ENCODE measurements at places on chromosomes 6 and 20. TPM values are rescaled to one million over a fixed set of nuclear protein-coding genes. Genes with fewer than 3 reads are reported as not detected.

DNA sequence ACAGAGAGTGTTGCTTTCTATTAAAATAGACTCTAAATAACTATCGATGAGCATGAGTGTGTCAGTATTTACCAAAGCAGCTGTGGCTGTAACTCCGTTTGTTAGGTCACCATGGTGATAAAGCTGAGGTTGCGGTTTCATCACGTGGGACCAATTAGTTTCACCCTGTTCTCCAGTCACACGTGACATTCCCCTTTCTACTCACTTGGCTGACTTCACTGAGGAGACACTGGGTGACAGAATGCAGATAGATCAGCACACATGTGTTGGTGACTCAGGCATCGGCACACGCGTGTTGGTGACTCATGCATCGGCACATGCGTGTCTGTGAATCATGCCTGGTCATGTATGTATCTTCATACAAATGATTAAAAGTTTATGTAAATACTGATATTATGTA is 285.4 kb downstream of the THBS2 start:
- H3K4me1 ChIP-seq: no peaks in the 10 kb centered on the region
- H3K27me3 ChIP-seq: no peaks in the 10 kb centered on the region
- no peak overlapping the region for H3K4me3 ChIP-seq
- DNase-seq: no peak
- no peak overlapping the region for H3K27ac ChIP-seq

DNA sequence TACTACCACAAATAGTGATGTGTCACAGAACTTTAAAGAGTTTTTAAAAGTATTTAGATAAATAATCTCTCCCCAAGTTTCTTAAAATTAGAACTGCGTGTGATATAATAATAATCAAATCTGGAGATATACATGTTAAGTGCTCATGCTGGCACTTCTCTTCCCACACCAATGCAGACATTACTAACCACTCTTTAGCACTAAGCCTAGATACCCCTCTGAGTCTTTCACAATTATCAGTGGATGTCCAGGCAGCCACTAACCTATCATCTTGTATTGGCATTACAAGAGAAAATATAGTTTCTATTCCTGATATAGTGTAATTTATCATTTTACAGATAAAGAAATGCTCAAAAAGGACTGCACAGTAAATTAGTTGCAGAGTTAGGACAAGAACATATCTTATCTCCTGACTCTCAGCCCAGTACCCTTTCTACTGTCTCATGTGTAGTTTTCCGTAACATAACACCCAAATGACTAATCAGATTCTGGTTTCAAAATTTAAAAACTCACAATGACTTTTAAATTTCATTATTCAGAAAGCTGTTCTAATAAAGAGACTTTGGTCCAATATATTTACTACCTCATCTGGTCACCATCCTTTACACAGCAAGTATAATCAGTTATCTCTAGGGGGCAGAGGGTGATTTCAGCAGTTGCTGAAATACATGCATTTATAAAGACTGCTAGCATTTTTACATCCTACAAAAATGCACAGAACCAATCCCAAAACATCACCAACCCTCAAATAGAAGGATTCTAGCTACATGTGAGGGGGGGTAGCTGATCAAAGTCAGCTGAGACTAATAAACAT is 215.5 kb upstream of the MCHR2 start:
- H3K4me1 ChIP-seq: no peaks in the 10 kb centered on the region
- no peaks in the 10 kb centered on the region for H3K36me3 ChIP-seq
- H3K4me3 ChIP-seq: no peak overlapping the region

DNA sequence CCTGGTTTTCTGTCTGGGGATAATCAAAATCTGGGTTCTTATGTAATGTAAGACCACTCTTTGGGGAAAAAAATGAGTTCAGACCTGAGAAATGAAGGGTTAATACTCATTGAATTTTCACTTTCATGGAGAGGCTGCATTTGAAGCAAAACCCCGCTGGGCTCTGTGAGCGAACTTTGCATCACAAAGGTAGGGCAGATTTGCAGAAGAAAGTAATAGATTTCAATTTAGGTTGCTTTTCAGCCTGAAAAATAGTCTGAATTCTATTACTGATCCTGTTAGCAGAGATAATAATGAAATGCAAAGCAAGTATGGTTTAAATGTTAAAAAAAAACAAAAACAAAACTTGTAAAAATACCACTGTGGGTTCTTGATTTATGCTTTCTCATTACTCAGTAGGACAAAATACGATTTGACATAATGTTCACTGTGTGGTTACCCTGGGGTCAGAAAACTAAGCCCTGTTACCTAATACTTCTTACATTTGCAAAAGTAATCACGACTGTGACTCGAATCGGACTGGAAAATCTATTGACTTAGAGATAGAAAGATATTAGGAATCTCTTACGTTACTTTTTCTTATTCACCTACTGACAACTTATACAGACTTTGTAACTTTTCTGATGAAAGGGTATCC is 72.2 kb downstream of the UST start:
- H3K36me3 ChIP-seq: no peaks in the 10 kb centered on the region
- no peaks in the 10 kb centered on the region for H3K27me3 ChIP-seq
- DNase-seq: no peak
- no peaks in the 10 kb centered on the region for H3K4me1 ChIP-seq

DNA sequence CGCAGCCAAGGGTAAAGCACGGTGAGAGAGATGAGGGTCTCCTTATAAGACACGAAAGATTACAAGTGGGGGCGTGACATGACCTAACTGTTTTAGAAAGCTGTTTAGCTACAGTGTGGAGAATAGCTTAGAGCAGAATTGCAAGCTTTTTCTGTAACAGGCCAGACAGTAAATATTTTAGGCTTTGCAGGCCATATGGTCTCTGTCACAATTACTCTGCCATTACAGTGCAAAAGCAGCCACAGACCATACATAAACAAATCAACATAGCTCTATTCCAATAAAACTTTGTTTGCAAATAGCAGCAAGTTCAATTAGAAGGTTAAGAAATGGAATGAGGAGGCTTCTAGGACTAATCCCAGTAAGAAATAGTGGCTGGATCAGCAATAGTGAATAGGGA is 16.8 kb downstream of the PGM3 start:
- DNase-seq: no peak
- H3K4me1 ChIP-seq: peaks cover 5% of the 10 kb centered on the region
- peaks cover 97% of the 10 kb centered on the region for H3K36me3 ChIP-seq
- H3K27ac ChIP-seq: no peak overlapping the region
- no peaks in the 10 kb centered on the region for H3K27me3 ChIP-seq
- no peak overlapping the region for H3K4me3 ChIP-seq

GRCh38 chr6:71367756-71368155 is 79.1 kb downstream of the OGFRL1 start:
- DNase-seq: no peak
- H3K4me3 ChIP-seq: no peak overlapping the region
- peaks cover 44% of the 10 kb centered on the region for H3K4me1 ChIP-seq
- H3K36me3 ChIP-seq: peaks cover 21% of the 10 kb centered on the region
- H3K27ac ChIP-seq: peak overlapping the region; percentile 34

GRCh38 chr6:52400313-52401041 is 19.7 kb upstream of the EFHC1 start:
- no peak for DNase-seq
- no peak overlapping the region for H3K27ac ChIP-seq
- no peaks in the 10 kb centered on the region for H3K27me3 ChIP-seq
- H3K4me1 ChIP-seq: peaks cover 3% of the 10 kb centered on the region
- H3K36me3 ChIP-seq: peaks cover 10% of the 10 kb centered on the region
- no peak overlapping the region for H3K4me3 ChIP-seq

DNA sequence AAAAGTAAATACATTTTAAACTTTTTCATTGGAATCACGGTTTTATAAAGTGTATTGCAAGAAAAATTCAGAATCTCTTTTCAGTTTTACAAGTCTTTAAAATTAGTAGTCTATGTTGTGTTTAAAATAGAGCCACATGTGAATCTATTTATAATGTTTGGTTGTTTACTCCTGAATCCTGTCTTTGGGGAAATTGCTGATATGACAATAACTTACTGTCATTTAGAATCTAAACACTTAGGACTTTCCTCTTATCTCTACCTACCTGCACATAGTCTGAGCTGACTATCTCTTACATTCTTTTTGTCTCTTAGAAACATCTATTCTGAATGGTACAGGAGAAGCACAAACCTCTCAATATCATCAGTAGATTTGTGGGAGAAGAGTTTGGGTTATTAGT is 4.1 kb upstream of the SRSF12 start:
- H3K4me3 ChIP-seq: no peak overlapping the region
- no peak for DNase-seq
- no peak overlapping the region for H3K27ac ChIP-seq
- H3K36me3 ChIP-seq: no peaks in the 10 kb centered on the region
- no peaks in the 10 kb centered on the region for H3K27me3 ChIP-seq

GRCh38 chr6:2225422-2226392 is 19.7 kb downstream of the GMDS start:
- peaks cover 6% of the 10 kb centered on the region for H3K4me1 ChIP-seq
- DNase-seq: no peak
- H3K27ac ChIP-seq: no peak overlapping the region
- H3K27me3 ChIP-seq: no peaks in the 10 kb centered on the region
- no peaks in the 10 kb centered on the region for H3K36me3 ChIP-seq

DNA sequence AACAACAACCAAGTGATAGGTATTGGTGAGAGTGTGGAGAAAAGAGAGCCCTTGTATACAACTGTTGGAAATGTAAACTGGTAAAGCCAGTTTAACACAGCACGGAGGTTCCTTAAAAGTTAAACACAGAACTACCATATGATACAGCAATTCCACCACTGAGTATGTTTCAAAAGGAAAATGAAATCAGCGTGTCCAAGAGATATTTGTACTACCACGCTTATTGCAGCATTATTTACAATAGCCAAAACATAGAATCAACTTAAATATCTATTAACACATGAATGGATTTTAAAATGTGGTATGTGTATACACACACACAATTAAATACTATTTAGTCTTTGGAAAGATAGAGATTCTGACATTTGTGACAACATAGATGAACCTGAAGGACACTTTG is 1.1 kb downstream of the PTCHD4 start:
- no peak for DNase-seq
- no peaks in the 10 kb centered on the region for H3K27me3 ChIP-seq
- H3K4me3 ChIP-seq: peak overlapping the region; percentile 63
- H3K36me3 ChIP-seq: no peaks in the 10 kb centered on the region

GRCh38 chr6:127118298-127119101 is at the start of gene RSPO3:
Gene RSPO3 (plus strand): TSS chr6:127118671. CDS start chr6:127119193, 522 bp downstream.
- H3K36me3 ChIP-seq: no peaks in the 10 kb centered on the region
- peak within 1 kb of the TSS; percentile 66 for H3K4me3 ChIP-seq
- peaks cover 95% of the 10 kb centered on the region for H3K27me3 ChIP-seq
- H3K27ac ChIP-seq: no peak within 1 kb of the TSS
- peaks cover 38% of the 10 kb centered on the region for H3K4me1 ChIP-seq
- no peak for DNase-seq

GRCh38 chr20:43689165-43689564 is 22.3 kb downstream of the MYBL2 start:
- DNase-seq: no peak
- H3K4me3 ChIP-seq: no peak overlapping the region
- H3K4me1 ChIP-seq: no peaks in the 10 kb centered on the region

GRCh38 chr6:14200047-14200446 is 82.5 kb downstream of the CD83 start:
- DNase-seq: no peak
- no peaks in the 10 kb centered on the region for H3K27me3 ChIP-seq
- no peak overlapping the region for H3K4me3 ChIP-seq
- H3K36me3 ChIP-seq: no peaks in the 10 kb centered on the region

GRCh38 chr20:32354592-32355416 is 3.3 kb upstream of the ASXL1 start:
- no peak for DNase-seq
- peaks cover 25% of the 10 kb centered on the region for H3K4me1 ChIP-seq
- H3K27me3 ChIP-seq: no peaks in the 10 kb centered on the region
- no peak overlapping the region for H3K4me3 ChIP-seq

- DNase-seq: no peak
- H3K36me3 ChIP-seq: no peaks in the 10 kb centered on the region
- H3K27ac ChIP-seq: peak overlapping the region; percentile 99
- peak overlapping the region; percentile 97 for H3K4me3 ChIP-seq
Observed at GRCh38 chr20:53595018-53595378, 1.4 kb upstream of the ZNF217 start.

DNA sequence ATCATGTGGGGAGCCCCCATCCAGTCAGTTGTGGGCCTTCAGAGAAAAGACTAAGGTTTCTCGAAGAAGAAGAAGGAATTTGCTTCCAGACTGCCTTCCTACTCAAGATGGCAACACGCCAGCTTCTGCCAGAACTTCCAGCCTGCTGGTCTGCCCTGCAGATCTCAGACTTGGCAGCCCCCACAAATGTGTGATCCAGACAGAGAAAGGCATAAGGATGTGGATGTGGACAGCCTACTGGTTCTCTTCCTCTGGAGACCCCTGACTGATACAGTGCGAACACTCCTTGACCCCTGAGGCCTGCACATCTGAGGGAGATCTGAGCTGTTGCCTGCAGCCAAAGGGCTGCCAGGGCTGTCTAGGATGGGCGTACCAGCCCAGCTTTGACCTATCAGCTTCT is 8.6 kb downstream of the GABRR1 start:
- no peaks in the 10 kb centered on the region for H3K4me1 ChIP-seq
- H3K4me3 ChIP-seq: no peak overlapping the region
- H3K27me3 ChIP-seq: no peaks in the 10 kb centered on the region

DNA sequence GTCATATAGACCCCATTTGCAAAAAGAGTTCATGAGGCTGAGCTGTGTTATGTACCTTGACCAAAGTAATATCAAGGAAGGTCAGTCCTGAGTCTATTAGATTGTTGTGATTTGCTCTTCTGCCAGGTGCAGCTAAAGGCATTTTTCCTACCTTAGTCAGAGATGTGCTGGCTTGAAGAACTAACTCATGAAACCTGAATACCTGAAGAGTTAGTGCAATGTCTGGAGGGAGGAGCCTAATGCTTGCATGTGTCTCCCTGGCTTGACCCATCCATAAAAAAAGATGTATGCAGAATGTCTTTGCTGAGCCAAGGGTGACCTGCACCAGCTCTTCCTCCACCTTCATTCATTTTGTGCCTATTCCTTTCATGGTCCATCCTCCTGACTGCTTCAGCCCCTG is 742.0 kb downstream of the KIF16B start:
- no peaks in the 10 kb centered on the region for H3K36me3 ChIP-seq
- H3K4me1 ChIP-seq: no peaks in the 10 kb centered on the region
- no peak overlapping the region for H3K27ac ChIP-seq
- no peaks in the 10 kb centered on the region for H3K27me3 ChIP-seq
- no peak for DNase-seq

- H3K27ac ChIP-seq: peak overlapping the region; percentile 92
- H3K4me1 ChIP-seq: peaks cover 12% of the 10 kb centered on the region
- DNase-seq: no peak
- no peaks in the 10 kb centered on the region for H3K36me3 ChIP-seq
- peak overlapping the region; percentile 76 for H3K4me3 ChIP-seq
Observed at GRCh38 chr6:121335087-121336008, 1.1 kb upstream of the TBC1D32 start.

The CD40 gene
- 6.8 TPM for total RNA-seq

The FAM217A gene
- not detected for total RNA-seq

The PRL gene
- not detected for total RNA-seq

The BEND6 gene
- 0.38 TPM for total RNA-seq

The PDE7B gene
- total RNA-seq: 12.6 TPM

The BEND3 gene
- 1.5 TPM for total RNA-seq

The SLC24A3 gene
- total RNA-seq: 1.3 TPM

The EEF1A2 gene
- total RNA-seq: 1,286 TPM

All from left ventricle myocardium inferior (tissue), 1 donor.